ENCODE measurements at places on chromosomes 2 and 18.

DNA sequence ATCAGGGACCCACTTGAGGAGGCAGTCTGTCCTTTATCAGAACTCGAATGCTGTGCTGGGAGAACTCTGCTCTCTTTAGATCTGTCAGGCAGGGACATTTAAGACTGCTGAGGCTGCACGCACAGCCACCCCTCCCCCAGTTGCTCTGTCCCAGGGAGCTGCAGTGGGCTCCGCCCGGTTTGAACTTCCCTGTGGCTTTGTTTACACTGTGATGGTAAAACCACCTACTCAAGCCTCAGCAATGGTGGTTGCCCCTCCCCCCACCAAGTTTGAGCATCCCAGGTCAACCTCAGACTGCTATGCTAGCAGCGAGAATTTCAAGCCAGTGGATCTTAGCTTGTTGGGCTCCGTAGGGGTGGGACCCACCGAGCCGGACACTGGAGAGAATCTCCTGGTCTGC lies 11.8 kb upstream of the LHCGR start:
- no peaks in the 10 kb centered on the region for H3K36me3 ChIP-seq
- DNase-seq, result no peak
- no peak overlapping the region for H3K4me3 ChIP-seq
- H3K27me3 ChIP-seq, result no peaks in the 10 kb centered on the region

DNA sequence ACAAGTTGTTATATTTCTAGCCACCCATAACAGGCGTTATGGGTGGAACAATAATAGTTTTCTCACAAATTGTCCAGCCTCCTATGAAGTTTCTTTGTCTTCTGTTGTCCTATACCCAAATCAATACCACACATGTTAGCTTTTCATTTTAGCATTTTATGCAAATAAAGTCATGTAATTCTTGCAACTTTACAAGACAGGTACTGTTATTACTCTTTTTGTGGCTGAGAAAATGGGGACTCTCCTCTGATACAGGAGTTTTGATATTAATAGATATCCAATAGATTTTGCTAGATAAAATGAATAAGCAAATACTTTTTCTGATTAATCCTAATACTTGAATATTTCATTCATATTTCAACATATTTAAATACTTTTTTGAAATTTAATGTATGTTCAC lies 151.0 kb downstream of the PMAIP1 start:
- H3K36me3 ChIP-seq, result no peaks in the 10 kb centered on the region
- H3K27ac ChIP-seq, result no peak overlapping the region
- DNase-seq, result no peak
- H3K4me3 ChIP-seq, result no peak overlapping the region
- no peaks in the 10 kb centered on the region for H3K27me3 ChIP-seq

DNA sequence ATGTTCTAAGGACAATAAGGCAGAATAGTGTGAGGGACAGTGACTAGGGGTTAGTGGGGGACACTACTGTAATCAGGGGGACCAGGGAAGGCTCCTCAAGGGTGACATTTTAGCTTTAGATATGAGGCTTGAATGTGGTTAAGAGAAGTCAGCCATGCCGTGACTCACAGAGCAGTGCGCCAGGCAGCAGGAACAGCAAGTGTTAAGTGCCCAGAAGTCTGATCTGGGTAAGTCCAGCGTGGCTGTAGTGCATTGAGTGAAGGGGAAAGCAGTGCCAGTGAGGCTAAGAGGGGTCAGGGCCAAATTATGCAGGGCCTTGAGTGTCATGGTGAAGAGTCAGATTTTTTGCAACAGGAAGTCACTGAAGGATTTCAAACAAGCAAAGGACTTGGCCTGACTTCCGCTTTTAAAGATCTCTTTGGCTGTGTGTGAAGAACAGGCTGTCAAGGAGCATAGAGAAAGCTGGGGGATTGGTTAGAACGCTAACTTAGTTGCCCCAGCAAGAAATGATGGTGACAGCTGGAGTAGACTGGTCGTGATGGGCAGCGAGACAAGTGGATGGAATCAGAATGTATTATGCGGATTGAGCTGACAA lies 151.5 kb downstream of the MSH2 start:
- DNase-seq, result no peak
- H3K27me3 ChIP-seq, result no peaks in the 10 kb centered on the region
- no peak overlapping the region for H3K4me3 ChIP-seq
- no peaks in the 10 kb centered on the region for H3K4me1 ChIP-seq
- no peak overlapping the region for H3K27ac ChIP-seq
- H3K36me3 ChIP-seq, result no peaks in the 10 kb centered on the region

DNA sequence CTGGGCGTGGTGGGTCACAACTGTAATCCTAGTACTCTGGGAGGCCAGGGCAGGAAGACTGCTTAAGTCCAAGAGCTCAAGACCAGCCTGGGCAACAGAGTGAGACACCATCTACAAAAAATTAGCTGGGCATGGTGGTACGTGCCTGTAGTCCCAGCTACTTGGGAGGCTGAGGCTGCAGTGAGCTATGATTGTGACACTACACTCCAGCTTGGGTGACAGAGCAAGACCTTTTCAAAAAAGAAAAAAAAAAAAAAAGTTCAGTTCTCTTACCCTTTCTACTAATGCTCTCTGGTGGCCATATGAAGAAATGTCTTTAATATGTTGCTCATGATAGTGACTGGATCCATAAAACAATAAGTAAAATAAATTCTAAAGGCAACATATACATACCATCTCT lies 14.9 kb downstream of the TYW5 start:
- no peak for DNase-seq
- H3K27ac ChIP-seq, result peak overlapping the region; percentile 62

GRCh38 chr2:1806254-1806653 lies 61.9 kb upstream of the PXDN start:
- no peak overlapping the region for H3K4me3 ChIP-seq
- H3K4me1 ChIP-seq, result no peaks in the 10 kb centered on the region
- H3K36me3 ChIP-seq, result no peaks in the 10 kb centered on the region

DNA sequence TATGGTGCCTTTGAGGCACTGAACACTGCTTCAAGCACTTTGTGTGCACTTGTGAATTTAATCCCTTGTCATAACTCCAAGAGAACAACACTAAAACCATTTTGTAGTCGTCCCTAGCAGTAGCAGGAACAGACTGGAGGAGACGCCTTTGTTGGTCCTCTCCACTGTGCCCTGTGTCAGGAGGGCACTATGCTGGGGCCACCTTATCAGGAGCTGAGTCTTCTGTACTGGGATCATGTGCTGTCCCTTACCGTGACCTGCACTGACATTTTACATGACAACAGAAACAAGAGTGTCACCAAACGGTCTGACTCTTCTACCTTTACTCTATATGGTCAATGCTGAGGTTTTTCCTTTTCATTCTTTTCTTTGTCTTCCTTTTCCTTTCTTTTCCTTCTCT lies 62.0 kb downstream of the ACOXL start:
- H3K4me1 ChIP-seq, result no peaks in the 10 kb centered on the region
- H3K27ac ChIP-seq, result no peak overlapping the region
- no peak overlapping the region for H3K4me3 ChIP-seq
- H3K27me3 ChIP-seq, result peaks cover 41% of the 10 kb centered on the region
- H3K36me3 ChIP-seq, result no peaks in the 10 kb centered on the region

GRCh38 chr2:159613651-159614285 lies 2.6 kb downstream of the BAZ2B start:
- peaks cover 10% of the 10 kb centered on the region for H3K4me1 ChIP-seq
- H3K27ac ChIP-seq, result no peak overlapping the region
- peaks cover 50% of the 10 kb centered on the region for H3K27me3 ChIP-seq
- no peak overlapping the region for H3K4me3 ChIP-seq

DNA sequence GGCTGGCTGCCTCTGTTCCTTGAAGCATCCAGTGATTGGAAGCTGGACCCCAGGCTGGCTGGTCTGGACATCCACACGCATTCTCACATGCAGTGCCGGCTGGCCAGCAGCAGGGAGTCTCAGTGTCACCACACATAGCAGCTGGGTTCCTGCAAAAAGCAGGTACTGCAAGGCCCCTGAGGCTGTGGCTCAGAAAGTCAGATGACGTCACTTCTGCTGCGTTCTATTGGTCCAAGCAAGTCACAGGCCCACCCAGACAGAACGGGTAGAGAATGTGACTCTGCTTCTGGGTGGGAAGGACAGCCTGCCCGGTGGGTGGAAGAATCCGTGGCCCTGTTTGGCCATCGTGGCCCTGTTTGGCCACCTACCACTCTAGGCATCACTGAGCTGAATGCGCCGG lies 51.3 kb upstream of the SPP2 start:
- peaks cover 29% of the 10 kb centered on the region for H3K4me1 ChIP-seq
- H3K27me3 ChIP-seq, result peaks cover 27% of the 10 kb centered on the region
- no peak for DNase-seq
- no peak overlapping the region for H3K27ac ChIP-seq

DNA sequence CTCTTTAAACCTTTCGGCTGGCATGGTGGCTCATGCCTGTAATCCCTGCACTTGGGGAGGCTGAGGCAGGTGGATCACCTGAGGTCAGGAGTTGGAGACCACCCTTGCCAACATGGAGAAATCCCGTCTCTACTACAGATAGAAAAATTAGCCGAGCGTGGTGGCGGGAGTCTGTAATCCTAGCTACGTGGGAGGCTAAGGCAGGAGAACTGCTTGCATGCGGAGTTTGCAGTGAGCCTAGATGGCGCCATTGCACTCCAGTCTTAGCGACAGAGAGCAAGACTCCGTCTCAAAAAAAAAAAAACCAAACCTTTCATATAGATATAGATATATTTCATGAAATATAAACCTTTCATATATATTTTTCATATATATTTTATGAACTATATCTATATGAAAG lies 864.7 kb downstream of the TRIB2 start:
- no peaks in the 10 kb centered on the region for H3K36me3 ChIP-seq
- no peak overlapping the region for H3K4me3 ChIP-seq
- no peak for DNase-seq
- no peaks in the 10 kb centered on the region for H3K27me3 ChIP-seq

- no peak for DNase-seq
- H3K27me3 ChIP-seq, result no peaks in the 10 kb centered on the region
- H3K36me3 ChIP-seq, result no peaks in the 10 kb centered on the region
Observed at GRCh38 chr2:34703292-34703691, 1104.2 kb upstream of the FAM98A start.

- no peak overlapping the region for H3K27ac ChIP-seq
- no peak overlapping the region for H3K4me3 ChIP-seq
- no peaks in the 10 kb centered on the region for H3K36me3 ChIP-seq
Observed at GRCh38 chr2:21175895-21176646, 52.3 kb downstream of the TDRD15 start.

Data from T-helper 2 cell treated with Interferon-gamma antibody and Interleukin-4, amounts not matched to agents 5 μg/mL and 100 μg/mL, for 36 hours (primary cell).